ENCODE measurements at places on chromosomes 4 and X.

DNA sequence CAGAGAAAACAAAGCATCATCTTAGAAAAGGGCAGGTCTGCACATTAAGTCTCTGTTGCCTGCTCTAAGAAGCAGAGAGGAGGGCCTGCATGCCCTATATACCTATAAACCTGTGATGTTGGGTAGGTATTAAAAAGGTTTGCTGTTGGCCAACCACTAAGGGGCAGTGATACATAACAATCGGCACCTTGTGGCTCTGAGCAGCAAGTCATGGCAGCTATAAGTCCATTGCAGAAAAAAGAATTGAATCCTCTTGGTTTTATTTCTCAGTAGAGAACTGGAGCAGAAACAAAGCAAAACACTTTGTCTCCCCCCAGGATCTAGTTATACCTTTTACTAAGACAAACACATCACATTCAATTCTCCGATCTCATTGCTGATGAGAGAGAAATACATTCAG, 1364.4 kb downstream of the STIM2 start:
- DNase-seq, result no peak

- no peak for DNase-seq
Measured at GRCh38 chr4:30258949-30259348, 461.2 kb upstream of the PCDH7 start.

- DNase-seq, result no peak
Measured at GRCh38 chr4:120348521-120348920, 281.9 kb upstream of the MAD2L1 start.

DNA sequence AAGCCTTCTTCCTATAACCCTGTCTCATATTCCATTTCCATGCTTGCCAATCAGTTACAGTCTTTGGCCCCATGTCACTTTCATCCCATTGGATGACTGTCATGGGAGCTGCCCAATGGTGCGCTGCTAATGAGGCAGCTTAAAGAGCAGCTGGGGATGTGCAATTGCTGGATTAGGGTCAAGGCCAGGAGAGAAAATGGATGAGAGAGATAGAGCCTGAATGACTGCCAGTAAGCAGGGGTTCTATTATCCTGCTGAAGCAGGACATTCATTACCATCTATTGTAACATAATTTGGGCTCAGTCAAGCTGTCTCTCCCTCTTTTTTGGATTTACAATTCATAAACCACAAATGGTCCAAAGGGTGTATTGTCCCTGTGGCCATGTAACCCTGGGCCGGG, 909.0 kb downstream of the CENPC start:
- DNase-seq, result no peak

GRCh38 chrX:130084631-130085237, 25.6 kb downstream of the ELF4 start:
- DNase-seq, result no peak

DNA sequence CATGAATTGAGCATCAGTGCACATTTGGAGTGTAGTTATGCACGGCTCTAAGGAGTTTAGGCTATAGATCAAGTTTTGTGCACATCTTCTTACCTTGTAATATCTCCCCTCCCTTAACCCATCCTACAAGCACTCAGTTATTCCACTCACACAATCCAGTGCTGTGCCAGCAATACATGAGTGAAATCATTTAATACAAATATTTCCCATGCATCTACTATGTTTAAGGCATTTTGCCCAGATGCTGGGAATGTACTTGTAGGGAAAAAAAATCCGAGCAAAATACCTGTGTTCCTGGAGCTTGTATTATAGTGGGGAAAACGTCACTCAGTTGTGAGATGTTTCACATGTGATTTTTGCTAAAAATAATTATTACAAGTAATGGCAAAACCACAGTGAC, 191.6 kb upstream of the LDB2 start:
- no peak for DNase-seq

DNA sequence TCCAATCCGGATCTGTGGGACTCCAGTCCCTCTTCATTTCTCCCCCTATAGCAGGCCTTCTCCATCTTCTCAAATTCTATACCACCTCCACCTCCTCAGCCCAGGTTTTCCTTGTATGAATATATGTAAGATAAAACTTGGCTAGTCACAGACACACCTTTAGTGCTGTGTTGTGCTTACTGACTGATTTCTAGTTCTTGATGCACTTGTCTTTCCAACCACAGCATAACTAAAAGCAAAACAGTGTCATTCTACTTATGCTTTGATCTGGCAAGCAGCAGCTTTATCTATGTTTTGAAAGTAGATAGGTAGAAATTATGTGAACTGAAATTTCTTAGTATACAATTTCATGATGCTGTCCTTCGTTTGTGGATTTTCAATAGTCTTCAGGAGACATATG, 47.5 kb downstream of the CCNI start:
- no peak for DNase-seq

DNA sequence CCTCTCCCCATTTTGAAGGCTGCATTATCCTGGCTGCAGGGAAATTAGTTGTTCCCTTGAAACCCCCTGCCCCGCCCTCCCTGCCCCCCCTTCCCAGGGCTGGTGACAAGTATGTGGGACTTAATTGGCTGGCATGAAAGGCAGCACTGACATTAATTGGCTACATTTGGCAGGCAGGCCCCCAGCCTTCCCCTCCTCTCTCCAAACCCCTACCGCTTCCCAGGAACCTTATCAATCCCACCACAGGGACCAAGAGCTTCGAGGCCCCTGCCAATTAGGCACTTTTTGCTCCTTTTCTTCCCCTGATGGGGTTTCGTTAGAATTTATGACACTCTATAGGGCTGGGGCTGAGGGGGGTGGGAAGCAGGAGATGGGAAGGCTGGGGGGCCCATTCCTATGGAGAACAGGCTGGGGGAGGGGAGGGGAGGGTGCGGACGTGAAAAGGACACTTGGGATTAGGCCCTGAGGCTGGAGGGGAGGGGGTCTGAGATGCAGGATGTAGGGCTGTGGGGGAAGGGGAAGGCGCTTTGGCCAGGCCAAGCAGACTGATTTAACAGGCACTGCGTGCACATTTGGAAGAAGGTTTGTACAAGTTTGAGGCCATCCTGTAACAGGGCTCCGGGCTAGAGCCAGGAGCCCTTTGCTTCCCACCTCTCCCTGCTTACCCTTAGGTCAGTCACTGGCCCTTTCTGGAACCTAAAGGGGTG, 52.2 kb downstream of the EFNB1 start:
- no peak for DNase-seq

DNA sequence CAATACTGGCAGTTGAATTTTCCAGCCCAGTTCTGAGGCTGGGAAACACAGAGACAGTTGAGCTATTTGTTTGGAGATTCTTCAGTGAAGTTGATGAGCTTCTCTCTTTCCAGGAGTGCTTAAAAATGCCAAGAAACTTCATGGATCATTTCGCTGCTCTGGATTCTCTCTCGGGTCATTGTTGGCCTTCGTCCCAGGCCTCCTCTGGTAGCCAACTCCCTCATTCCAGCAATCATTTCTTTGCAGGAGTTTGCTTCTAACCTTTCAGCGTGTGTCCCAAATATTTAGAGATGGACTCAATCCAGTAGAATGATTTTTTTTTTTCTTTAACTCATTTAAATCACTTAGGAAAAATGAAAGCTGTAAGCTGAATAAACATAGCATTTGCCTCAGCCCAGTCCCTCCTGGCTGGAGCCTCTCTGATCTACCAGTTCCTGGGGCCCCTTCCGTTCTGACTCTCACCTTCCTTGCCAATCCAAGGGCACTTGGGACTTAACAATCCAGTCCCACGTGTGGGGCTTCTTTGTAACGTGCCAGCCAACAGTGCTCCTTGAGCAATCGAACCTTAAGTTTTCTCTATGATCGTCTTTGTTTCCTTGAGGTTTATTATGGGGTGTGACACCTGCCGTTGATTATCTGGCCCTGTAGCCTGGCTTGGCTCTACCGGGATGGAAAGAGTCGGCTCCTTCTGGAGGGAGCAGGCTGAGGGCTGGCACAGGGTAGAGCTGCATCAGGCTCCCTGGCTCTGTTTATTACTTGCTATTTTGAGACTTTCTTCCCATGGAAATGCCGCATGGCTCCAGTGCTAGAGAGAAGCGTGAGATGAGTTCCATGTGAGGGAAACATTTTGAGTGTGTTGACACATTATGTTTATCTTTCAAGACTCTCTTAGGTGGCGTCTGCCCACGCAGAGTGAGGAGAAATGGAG, 80.4 kb upstream of the GPC4 start:
- no peak for DNase-seq

GRCh38 chrX:9873952-9874351, 87.7 kb downstream of the SHROOM2 start:
- no peak for DNase-seq

GRCh38 chr4:752196-752861, 46.7 kb downstream of the PCGF3 start:
- DNase-seq, result no peak

DNA sequence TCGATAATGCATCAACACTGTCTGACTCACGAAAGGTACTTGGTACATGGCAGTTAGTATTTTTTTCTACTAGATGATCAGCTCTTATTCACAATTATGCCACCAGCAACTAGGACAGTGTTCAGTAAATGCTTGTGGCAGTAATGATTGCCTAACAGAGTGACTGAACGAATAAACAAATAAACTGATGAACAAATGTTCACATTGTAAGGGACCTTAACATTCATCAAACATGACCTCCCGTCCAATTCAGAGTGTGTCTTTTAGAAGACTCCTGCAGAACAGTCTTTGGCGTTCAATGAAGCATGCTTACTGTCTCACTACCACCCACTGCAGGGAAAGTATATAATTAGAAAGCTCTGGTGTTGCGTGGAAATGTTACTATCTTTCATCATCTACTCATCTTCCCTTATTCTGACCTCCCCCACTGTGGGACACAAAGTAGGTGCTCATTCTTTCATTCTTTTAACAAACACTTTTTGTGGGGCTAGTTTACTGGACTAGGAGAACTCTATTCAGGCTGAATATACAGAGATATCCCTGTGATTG, 319.3 kb downstream of the RAB28 start:
- no peak for DNase-seq

All from breast epithelium (tissue), 4 donors.